Stimulated activated CD8-positive, alpha-beta memory T cell treated with anti-CD3 and anti-CD28 coated beads, Interleukin-4, amount 100 ng/mL, for 48 hours (primary cell): ENCODE measurements at places on chromosomes 16 and 17.

DNA sequence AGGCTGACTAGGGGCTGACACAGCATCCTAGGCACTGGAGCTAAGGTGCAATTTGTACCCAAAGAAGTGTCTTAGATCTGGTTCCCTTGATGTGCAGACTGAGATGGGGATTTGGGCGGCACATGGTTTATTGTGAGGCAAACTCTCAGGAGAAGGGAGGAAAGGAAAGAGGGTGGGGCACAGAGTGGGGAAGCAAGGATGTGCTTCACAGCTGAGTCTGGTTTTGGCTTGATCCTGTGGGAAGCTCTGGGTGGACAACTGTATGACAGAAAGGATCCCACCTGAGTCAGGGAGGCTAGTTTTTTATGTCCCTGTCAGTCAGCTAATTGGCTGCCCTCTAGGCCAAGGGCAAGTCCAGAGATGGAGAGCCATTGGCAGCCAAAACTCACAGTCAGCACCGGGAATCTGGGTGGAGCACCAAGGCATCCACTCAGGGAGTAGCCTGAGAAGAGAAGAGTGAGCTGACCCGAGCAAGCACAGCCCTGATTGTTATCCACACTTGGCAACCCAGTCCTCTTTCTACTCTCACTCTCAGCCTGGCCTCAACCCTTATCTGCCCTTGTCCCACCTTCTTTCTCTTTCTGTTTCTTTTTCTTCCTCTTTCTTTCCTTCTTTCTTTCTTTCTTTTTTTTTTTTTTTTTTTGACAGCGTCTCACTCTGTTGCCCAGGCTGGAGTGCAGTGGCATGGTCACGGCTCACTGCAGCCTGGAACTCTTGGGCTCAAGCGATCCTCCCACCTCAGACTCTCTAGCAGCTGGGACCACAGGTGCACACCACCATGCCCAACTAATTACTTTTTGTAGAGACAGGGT, 12.0 kb downstream of the ARL4D start:
- DNase-seq: no peak

DNA sequence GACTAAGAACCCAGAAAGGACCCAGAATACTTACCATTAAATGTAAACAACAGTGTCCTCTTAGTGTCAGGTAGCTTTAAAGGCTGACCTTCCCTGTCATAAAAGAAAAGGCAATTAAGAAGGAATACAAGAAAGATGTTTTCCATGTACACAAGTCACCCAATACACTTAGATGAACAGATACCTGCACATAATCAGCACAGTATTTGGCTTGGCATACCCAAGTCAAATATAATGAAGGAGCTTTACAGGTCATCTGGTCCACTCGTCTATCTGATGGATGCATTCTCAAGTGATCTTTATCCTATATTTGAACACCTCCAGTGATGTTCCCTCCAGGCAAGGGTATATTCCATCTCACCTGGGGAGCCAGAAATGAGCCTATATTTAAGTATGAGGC, 11.1 kb upstream of the STRADA start:
- DNase-seq: no peak

DNA sequence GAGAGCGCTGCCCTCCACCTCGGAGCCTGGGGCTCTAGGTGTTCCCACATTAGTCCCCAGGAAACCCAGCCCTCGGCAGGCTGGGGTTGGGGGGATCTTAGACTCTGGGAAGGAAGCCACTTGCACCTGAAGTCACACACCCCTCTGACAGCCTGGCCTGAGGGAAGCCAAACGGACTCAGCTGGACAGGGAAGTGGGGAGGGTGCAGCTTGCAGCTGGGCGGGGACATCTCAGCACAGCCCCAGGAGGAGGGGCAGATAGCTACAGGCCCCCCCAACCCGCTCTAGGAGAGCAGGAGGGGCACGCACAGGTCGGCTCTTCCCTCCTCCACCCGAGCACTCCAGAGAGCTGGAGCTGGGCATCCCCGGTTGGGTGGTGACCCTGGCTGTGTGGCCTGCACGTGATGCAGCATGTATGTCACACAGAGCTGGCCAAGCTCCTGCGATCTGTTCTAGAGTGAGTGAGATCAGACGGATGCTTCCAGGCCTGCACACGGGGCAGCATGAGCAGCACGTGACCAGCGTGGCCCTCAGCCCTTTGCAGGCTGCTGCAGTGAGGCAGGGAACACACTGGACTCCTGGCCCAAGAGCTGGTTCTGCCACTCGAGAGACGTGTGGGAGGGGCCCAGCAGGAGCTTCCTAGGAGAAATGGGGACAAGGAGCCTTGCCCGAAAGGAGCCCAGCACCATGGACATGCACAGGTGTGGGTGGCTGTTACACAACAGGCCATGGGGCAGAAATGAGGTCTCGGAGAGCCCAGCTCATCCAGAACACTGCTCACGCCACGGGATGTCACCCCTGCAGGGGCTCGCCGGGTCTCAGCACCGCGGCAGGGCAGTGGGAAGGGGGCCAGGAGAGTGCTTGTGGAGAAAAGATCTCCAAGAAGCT, 15.4 kb downstream of the KIFC3 start:
- no peak for DNase-seq

- DNase-seq: no peak
These were observed 9.6 kb upstream of the CREBBP start for GRCh38 chr16:3890091-3890490.

DNA sequence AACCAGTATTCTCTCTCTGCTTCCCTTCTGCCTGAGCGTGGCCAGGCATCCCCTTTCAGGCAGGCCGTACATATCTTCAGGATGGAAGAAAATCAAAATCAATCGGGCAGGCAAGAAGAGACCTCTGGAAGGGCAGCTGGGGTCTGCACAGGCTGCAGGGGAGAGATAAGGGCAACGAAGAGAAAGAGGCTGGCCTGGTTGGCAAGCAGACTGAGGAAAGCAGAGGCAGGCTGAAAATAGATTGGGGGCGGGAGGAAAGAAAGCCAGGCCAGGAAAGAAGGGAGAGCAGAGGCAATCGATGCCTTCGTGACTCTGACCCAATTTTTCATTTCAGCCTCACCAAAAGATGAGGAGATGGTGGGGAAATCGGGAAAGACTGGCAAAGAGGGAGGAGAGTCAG, 18.1 kb downstream of the PIPOX start:
- no peak for DNase-seq

DNA sequence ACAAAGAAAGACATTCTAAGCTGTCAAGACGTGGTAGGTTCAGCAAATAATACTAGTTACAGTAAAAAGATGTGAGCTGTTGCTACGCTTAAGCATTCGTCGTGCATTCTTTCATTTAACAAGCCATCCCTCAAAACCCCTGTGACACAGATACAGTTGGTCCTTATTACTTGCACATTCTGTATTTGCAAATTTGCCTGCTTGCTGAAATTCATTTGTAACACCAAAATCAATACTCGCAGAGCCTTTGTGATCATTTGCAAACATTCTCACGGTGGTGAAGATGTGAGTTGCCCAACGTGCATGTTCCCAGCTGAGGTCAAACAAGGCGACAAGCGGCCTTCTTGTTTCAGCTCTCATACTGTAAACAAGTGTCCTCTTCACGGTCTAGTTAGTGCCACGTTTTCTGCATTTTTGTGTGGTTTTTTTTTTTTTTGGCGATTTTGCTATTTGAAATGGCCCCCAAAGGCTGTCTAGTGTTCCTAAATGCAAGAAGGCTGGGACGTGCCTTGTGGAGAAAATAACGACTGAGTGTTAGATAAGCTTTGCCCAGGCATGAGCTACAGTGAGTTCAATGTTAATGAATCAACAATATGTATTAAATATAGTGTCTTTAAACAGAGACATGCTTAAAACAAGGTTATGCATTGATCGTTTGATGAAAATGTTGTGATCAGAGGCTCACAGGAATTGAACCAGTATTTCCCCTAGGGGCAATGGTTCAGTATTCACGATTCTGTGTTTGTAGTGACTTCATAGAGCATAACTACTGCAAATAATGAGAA, 84.1 kb downstream of the RAB11FIP4 start:
- no peak for DNase-seq
